ENCODE measurements at places on chromosomes 3 and 15. TPM values are rescaled to one million over a fixed set of nuclear protein-coding genes. Genes with fewer than 3 reads are reported as not detected.
A peak's percentile ranks its signal among the peaks of the same experiment; 100 is the strongest.

- DNase-seq, result no peak
Observed at GRCh38 chr3:38140326-38141172, 2.1 kb downstream of the MYD88 start.

Gene ATP8B4
- 21.3 TPM for total RNA-seq

DNA sequence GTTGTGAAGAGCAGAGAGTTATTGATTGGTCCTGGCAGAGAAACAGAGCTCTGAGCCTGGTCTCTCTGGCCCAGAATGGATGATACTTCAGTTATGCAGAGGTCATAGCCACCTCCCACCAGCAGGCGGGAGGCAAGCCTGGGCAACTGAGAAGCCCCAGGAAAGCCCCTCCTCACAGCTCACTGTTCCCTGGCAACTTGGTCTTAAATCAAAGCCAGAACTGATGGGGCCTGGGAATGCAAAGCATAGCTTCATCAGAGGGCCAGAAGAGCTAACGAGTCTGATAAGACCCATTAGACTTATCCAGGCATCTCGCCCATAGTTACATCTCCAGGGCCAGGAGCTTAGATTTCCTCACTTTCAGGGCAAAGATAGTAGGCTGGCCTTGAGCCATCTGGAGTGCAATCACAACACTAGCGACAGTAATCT is 5.5 kb upstream of the COLQ start:
- peak; percentile 6 for DNase-seq

Gene UBE3A
- 121 TPM for total RNA-seq

GRCh38 chr3:172227340-172228035 is 188.1 kb downstream of the FNDC3B start:
- DNase-seq, result no peak

Gene PLS1
- total RNA-seq, result 3.2 TPM

- no peak for DNase-seq
Observed at GRCh38 chr3:56879436-56880215, 77.9 kb upstream of the ARHGEF3 start.

DNA sequence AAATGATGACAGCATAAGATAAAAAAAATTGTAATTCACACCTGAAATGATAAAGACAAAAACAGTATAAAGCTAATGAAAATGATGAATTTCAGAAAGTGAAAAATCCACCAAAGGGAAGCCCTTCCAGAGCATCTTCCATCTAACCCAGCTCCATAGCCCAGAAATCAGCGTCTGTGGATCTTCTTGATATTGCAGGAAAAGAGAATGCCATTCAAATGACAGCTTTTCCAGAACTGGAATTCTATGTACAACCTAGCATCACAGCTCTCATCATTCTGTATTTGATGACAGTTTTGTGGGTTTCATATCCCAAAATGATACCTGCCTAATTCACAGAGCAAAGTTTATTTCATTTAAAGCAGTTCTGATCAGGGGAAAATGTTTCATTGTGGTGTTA is 267.3 kb downstream of the FHIT start:
- no peak for DNase-seq

Gene TGM4
- not detected for total RNA-seq

GRCh38 chr15:67839929-67840748 is at the start of gene RNU6-1:
Gene RNU6-1 (minus strand): TSS chr15:67840045.
- peak; percentile 96 for DNase-seq

Gene BMF
- total RNA-seq, result 25.9 TPM

GRCh38 chr3:49910409-49911123 is 6.9 kb upstream of the MST1R start:
- no peak for DNase-seq

GRCh38 chr15:101004986-101005747 is 86.0 kb downstream of the LRRK1 start:
- DNase-seq, result no peak

Gene SI
- total RNA-seq, result not detected

Gene ACOX2
- total RNA-seq, result not detected

GRCh38 chr3:11566916-11567315 is 76.8 kb downstream of the VGLL4 start:
- DNase-seq, result no peak

Gene GOLGA6A
- total RNA-seq, result 0.46 TPM

Gene CCDC39
- not detected for total RNA-seq

- DNase-seq, result peak; percentile 58
Observed at GRCh38 chr15:44729408-44730127, 6.8 kb upstream of the TRIM69 start.

GRCh38 chr3:13873818-13874217 is 6.1 kb downstream of the WNT7A start:
- no peak for DNase-seq

Gene SQOR
- total RNA-seq, result 108 TPM

- no peak for DNase-seq
Observed at GRCh38 chr3:119690043-119690656, 12.7 kb upstream of the CFAP91 start.

DNA sequence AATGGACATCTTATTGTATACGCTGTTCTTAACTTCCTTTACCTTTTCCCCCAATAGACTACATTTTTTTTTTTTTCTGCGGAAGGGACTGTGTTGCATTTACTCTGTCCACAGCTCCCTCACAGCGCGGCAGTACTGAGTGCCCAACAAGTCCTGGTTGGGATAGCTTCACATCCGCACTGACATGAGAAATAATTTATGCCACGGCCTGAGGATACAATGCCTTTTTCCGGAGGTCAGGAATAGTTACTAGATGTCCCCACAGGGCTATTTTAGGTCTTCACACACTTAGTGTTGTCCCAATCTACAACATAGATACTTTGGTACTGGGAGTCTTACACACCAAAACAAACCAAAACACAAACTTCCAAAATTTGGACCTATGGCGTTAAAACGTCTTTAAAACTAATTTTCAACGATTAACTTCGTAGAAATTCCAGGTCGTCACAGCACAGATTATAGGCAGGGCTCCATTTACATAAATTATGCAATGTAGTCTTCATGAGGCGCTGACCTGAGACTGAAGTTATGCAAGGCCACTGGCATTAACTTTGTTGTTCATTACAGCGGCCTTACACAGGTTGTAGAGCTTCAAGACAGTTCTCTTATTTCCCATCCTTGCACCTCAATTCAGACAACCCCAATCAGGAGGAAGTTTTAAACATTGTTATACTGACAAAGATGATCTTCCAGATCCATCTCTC is 989 bp upstream of the PPIB start:
- no peak for DNase-seq

Gene LRTM1
- not detected for total RNA-seq

- DNase-seq, result peak; percentile 19
Observed at GRCh38 chr15:43376017-43376705, 5.3 kb downstream of the TUBGCP4 start.

- DNase-seq, result no peak
Observed at GRCh38 chr3:172135185-172135584, 95.8 kb downstream of the FNDC3B start.

Gene UBA7
- 98.6 TPM for total RNA-seq

DNA sequence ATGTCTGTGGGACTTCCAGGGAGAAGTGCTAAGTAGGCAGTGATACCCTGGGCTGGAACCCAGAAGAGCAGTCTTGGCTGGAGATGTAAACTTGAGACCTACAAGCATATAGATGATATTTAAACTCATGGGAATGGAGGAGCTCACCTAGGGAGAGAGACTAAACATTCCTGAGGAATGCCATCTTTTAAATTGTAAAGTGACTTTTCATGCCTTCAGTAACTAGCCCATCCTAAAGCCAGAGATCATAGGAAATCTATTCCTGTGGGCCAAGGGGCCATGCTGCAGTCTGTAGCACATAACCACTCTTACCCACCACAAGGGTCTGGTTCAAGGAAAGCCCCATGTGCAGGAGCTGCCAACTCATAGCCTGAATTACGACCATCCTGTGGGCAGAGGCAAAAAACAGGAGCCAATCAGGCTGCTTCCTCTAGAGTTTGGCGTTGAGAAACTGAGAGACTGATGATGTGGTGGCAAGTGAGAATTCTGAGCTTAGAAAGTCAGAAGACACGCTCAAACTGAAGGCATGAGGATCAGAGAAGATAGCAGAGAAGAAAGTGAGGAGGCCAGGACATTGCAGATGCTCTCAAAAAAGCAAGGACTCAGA is 37.5 kb downstream of the CTDSPL start:
- peak; percentile 56 for DNase-seq

Gene MOBP
- total RNA-seq, result 0.34 TPM

Gene RTP3
- total RNA-seq, result not detected

DNA sequence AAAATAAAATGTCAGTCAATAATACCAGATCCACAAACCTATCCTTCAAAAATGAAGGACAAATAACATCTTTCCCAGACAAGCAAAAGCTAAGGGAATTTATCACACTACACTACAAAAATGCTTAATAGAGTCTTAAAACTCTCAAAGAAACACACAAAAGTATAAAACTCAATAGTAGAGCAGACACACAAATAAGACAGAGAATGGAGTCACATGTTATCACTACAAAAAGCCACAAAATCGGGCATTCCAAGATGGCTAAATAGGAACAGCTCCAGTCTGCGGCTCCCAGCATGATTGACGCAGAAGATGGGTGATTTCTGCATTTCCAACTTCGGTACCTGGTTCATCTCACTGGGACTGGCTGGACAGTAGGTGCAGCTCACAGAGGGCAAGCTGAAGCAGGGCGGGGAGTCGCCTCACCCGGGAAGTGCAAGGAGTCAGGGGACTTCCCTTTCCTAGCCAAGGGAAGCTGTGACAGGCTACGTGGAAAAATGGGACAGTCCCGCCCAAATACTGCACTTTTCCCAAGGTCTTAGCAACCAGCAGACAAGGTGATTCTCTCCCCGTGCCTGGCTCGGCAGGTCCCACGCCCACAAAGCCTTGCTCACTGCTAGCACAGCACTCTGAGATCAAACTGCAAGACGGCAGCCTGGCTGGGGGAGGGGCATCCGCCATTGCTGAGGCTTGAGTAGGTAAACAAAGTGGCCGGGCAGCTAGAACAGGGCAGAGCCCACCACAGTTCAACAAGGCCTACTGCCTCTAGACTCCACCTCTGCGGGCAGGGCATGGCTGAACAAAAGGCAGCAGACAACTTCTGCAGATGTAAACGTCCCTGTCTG is 46.3 kb downstream of the SENP7 start:
- peak; percentile 62 for DNase-seq

DNA sequence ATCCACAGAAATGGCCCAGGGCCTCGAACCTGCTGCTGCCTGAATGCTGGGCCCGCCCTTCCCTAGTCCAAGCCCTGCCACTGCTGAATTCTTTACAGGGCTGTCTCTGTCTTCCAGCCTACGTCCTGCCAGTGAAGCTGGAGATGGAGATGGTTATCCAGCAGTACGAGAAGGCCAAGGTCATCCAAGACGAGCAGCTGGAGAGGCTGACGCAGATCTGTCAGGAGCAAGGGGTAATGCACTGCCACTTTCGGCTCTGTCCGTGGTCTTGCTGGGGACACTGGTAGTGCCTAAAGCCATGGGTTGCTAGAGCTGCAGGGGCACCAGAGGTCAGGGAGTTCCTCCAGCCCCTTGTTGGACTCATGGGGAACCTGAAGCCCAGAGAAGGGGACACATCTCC is 115.7 kb downstream of the TMEM266 start:
- no peak for DNase-seq

Gene HTR3E
- total RNA-seq, result not detected

Gene CD80
- 11.9 TPM for total RNA-seq

DNA sequence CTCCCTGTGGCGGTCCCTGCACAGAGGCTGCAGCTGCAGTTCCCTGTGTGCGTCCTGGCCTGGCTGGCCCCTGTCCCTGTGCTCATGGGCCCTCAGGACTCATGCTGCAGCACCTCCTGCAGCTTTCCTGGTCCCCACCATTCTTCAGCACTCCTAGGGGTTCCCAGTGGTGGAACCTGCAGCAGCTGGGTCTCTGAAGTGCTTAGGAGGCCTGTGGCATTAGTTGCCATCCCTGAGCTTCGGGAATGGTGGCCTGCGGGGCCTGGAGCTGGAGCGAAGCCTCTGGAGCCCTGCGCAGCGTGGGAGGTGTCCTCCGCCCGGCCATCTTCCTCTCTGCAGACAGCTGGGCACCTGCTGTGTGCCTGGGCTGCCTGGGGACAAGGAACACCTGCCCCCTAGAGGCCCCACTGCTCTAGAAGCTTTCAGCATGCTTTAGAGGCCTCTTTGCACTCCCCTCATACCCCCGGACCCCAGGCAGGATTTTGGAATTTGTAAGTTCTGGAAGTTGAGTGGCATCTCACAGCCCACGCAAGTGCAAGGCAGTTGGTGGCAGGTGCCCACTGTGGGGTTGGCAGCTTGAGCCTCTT is 13.1 kb downstream of the PLXNA1 start:
- no peak for DNase-seq

DNA sequence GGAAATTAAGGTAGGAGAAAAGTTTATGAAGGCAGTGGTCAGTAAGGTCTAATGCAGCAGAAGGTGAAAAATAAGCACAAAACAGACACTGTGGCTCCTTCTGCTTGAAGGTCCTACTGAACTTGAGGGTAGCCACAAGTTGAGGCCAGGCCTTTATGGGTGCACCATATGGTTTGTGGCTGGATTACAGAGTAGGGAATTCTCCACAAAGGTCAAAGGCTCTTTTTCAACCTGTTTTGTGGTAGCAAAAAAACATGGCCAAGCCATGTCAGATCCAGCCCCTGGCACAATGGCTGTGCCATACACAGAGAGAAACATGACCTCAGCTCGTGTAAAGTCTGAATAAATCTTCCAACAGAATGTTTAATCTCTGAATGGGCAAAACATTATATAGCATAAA is 214.0 kb downstream of the SATB1 start:
- DNase-seq, result no peak

GRCh38 chr15:80776420-80777045 is 2.6 kb upstream of the CEMIP start:
- DNase-seq, result peak; percentile 73

DNA sequence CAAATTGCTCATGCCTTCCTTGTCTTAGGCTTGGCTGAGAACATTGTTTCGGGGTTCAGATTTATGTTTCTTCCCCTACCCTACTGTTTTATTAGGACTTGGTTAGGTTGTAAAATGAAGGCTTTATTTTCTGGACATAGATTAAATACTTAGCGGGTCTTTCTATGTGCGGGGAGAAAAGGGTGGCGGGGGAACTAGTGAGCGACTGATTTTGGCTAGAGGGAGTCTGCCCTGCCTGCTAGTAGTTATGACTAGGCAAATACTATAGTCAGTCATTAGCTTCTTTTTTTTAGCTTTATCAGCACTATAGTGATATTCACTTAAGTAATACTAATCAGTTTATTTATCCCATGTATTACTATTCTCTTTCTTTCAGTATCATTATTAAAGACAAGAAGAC is 3.6 kb downstream of the CADM2 start:
- DNase-seq, result no peak

Gene TRAIP
- 47.2 TPM for total RNA-seq

Gene DAZL
- total RNA-seq, result not detected
